ENCODE measurements at places on chromosomes 4 and X. TPM values are rescaled to one million over a fixed set of nuclear protein-coding genes. Genes with fewer than 3 reads are reported as not detected.

The WDR17 gene
- polyA plus RNA-seq, result not detected

- no peak for DNase-seq
Observed at GRCh38 chr4:39442998-39443397, 15.7 kb downstream of the RPL9 start.

GRCh38 chr4:133151341-133151690, 2.2 kb downstream of the PCDH10 start:
- no peak for DNase-seq

DNA sequence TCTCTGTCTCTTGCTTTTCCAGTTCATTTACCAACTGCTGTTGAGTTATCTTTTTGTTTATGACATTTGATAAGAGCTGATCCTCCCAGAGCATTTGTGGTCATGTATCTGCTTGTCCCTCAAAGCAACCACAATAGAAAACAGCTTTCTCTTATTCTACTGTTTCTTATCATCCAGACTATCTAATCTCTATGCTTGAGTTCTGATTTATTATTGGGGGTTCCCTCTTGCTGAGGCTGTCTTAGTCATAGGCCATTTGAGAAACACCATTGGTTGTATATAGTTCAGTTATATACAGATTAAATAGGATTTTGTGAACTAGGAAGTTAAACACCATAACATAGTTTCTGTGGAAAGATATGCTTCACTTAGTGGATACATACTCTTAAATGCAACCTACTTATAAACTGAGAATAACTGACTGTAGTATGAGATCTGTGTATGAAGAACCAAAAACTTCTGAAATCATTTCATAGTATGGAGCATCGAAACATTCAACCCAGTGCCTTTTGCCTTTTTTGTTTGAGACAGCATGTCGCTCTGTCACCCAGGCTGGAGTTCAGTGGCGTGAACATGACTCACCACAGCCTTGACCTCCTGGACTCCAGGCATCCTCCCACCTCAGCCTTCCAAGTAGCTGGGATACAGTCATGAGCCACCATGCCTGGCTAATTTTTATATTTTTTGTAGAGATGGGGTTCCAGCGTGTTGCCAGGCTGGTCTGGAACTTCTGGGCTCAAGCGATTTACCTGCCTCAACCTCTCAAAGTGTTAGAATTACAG, 75.8 kb downstream of the STIM2 start:
- DNase-seq, result peak; percentile 74

Data from small intestine (tissue), 16 donors.